GM10248 (cell line): ENCODE measurements at places on chromosomes 12 and 14.

DNA sequence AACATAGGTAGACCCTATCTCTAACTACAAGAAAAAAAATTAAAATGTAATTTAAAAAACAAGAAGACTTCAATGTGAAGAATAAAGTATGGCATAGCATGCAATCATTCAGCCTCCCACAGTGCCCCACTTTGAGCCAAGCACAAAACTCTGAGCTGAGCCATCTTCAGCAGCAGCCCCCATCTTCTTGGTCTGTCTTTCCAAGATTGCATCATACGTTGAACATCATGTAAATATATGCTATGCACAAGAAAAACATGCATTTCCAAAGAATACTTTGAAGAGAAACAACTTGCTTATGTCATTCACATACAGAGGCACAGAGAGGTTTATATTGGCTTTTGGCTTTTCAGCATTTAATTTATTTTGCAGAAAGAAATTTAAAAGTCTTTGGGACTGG is 105.8 kb upstream of the TMPO start:
- no peak for DNase-seq

DNA sequence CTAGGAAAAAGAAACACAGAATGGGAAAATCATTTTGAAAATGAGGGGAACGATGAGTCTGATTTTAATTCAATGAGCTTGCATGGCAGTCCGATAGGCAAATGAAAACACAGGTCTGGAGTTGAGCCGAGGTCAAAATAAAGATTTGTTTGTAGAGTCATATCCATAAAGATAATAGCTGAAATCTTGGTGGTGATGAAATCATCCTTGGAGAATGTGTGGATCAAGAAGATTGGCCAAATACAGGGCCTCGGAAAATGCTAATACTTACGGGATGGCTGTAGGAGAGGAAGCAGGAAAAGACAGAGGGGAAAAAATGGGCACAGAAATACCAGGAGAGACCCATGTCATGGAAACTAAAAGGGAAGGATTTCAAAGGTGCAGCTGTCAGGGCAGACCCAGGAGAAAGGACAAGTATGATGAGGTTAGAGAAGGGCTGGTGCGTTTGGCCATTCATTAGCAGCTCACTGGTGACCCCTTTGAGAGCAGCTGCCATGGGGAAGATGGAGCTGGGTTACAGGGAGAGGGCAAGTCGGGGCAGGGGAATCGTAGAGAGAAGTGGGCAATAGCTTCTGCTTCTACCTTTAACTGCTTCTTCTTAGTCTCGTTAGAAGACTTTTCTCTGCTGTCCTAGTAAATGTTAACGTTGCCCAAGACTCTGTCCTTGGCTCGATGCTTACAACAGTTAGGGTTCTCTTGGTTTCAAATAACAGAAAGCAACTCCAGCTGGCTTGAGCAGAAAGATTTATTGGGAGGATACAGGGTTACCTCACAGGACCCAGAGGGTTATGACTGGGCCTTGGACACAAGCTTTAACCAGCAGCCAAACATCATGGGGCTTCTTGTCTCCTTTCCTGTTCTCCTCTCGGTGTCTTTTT is 161.8 kb downstream of the EFCAB11 start:
- DNase-seq = no peak

DNA sequence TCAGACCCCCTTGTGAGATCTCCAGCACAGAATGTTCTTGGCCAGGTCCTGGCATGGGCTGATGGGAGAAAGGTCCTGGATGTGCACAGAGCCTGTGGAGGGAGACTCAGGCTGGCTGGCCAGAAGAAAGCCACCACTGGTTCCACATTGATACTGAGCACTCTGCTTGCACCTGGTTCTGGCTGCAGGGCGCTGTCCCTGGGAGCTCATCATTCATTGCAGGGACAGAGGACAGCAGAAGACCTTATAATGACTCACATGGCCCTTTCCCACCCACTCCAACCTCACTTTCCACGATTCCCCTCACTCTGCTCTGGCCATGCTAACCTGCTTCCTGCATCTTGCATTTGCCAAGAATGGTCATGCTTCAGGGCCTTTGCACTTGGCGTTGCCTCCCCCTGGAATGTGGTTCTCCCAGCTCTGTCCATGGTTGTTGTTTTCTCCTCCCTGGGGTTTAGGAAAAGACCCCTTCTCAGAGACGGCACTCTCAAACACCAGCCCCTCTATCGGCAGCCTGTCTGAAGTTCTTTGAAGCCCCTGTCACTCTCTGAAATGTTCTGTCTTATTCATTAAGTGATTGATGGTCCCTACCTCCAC is 10.3 kb downstream of the KRT7 start:
- no peak for DNase-seq

DNA sequence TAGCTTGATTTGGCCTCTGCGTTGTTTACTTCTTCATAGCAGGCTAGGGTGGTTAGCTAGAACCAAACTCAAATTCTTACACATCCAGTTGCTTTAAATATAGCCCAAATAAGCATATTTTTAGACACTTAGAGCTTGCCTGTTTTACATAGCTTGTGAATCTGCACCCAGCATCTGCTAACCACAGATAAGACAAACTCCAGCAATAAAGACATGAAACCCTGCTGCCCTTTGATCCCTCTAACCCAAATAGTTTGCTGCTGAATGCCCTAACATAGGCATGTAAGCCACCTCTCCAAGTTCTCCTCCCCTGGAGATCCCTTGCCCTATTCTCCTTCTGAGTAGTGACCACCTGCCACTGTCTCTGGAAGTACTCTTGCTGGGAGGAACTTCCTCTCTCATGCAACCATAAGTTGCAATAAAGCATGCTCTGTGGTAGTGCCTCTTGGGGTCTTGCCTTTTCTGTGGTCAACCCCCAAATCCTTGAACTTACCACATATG is 185.6 kb downstream of the TMEM117 start:
- DNase-seq = no peak

- DNase-seq = no peak
Measured at GRCh38 chr12:2277492-2278155, 224.8 kb downstream of the CACNA1C start.

DNA sequence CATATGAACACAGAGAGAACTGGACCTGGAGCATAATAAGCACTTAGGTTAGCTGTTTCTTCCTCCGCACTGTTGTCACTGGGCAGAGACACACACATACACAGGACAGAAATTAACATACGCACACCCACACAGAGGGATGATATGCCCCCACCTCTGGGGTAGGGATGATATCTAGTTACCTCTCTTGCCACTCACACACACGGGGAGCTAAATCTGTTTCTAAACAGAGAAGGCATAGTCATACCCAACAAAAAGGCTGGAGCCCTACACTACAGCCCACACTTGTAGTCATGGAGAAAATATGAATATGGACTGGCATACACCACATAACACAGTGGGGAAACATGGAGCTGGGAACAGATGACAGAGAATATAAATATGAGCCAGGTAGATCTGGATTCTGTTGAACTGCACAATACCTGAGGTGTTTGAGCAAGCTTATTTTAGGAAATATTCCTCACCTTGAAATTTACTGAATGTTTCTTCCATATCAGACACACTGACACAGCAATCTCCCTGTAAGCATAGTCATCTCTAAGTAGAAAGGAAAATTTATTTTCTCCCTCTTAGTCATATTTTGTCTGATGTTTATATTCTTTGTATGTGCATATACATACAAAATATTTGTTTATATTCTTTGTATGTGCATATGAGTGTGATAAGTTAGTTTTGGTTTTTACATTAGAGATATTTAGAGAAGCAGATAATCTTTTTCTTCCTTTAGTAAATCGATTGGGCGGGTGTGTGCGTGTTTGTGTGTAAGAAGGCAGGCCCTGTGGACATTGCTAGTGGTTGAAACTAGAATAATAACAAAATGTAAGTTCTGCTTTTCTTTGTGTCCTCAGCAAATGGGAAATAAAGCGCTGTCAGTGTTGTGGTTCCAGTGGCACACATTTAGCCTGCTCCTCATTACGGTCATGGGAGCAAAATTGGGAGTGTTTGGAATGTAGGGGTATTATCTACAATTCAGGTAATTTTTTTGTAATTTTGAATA is 20.9 kb upstream of the SCFD1 start:
- no peak for DNase-seq

GRCh38 chr12:60311940-60312339 is 716.1 kb downstream of the SLC16A7 start:
- no peak for DNase-seq

DNA sequence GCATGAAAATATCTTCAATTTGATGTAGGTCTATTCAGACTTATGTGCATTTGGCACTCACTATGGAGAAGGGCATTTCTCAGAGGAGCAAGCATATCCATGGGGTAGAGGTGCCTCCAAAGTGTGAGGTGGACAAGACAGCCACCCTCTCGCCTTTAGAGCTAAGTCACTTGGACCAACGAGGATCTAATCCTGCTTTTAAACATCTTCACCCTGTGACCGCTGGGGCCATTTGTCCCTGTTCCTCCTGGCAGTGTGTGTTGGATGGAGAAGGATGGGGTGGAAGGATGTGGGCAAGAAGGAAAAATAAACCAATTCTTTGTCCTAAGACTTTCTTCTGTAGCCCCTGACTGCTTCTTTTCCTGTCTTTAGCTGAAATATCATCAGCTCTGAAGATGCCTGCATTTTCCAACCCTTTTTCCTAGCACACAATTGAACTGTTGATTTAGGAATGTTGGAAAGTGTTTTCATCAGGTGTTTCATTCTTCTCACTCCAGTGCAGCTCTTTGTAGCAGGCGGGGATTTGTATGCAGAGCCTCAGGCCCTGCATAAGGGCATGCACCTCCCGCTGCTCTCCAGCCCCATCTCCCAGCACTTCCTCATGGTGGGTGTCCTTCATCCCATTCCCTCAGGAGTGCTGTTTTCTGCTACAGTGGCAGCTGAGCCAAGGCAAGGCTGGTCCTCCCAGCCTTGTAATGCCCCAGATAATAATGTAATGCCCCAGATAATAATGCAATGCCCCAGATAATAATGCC is 5.3 kb downstream of the FGF6 start:
- DNase-seq = no peak

GRCh38 chr14:32494609-32495434 is 165.7 kb downstream of the AKAP6 start:
- DNase-seq = no peak

DNA sequence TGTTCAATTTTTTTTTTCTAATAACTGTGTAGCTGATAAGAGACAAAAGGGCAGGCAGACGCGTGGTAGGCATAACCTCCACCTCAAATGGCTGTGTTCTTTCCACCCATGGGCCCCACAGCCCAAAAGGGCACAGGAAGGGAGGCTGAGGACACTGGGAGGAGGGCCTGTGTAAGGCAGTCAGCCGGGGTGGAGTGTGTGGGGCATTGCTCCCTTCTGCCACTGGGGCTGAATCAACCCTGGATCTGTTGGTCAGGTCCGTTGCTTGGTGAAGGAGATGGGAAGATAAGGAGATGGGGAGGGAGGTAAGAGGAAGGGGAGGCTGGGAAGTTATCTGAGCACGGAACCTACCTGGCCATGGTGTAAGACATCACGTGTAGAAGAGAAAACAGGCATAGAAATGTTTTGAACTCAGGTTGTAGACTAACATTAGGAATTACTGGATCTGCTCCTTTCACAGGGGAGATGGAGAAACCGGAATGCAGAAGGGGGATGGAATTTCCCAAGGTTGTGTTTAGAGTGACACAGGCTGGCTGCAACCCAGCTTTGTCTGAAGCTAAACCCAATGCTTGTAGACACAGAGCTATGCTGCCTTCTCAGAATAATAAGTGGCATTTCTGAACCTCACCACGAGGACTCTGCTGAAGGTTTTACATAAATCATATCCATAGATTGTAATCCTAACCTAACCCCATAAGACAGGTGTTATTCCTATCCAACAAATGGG is 138.5 kb upstream of the NOS1 start:
- no peak for DNase-seq
